T-helper 1 cell (primary cell): ENCODE measurements at places on chromosomes 12 and 14.

- DNase-seq: no peak
Measured at GRCh38 chr12:50041962-50042361, 15.4 kb upstream of the ASIC1 start.

DNA sequence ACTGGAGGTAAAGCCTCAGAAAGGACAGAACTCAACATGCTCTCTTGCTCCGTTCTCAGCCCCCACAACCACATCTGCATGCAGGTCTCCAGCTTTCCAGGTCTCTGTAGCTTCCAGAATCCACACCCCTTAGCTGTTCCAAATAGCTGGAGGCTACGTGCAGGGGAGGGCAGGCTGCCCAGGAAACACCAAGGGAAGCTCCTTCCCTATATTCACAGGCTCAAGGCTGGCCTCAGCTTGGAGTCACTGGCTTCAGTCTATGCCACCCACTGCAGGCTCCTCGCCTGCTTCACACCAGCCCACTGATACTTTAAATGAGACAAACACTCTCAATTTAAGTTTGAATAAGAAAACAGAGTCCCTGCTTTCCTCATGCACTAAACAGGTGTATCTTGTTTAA is 73.3 kb downstream of the ASCL4 start:
- DNase-seq: no peak

GRCh38 chr14:20578784-20579502 is 8.9 kb downstream of the RNASE11 start:
- DNase-seq: no peak

DNA sequence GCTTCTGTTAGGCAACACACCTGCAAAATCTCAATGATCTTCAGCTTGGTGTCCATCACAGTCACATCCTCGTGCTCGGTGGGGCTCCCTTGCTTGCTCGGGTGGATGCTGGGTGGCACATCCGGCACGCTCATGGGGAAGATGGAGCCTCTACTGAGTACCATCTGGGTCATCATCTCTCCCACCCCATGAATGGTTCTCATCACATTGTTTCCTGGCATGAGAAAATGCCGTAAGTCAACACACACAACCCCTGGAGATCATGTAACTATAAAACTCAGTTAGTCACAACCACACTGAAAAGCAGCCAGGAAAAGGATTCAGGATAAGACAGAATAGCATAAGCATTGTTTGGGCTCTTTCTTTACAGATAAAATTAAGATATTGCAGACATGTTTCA is 201.1 kb downstream of the ITPR2 start:
- DNase-seq: no peak

DNA sequence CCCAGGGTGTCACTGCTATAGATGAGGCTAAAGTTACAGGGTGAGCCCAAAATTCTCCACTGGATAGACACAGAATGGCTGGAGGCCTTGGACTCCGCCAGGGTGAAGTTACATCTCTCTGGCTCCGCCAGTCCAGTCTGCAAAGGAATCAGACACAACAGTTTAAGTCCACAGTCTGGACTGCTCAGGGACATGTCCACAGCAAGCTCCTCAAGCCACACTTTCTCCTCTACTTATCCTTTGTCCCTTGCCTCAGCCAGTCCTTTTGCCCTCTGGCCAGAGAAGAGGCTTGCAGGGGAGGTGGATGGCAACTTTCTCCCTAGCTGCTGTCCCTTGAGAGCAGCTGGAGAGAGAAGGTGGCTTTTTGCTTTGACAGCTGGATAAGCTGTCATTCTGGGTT is 28.0 kb downstream of the PTPRB start:
- DNase-seq: no peak

DNA sequence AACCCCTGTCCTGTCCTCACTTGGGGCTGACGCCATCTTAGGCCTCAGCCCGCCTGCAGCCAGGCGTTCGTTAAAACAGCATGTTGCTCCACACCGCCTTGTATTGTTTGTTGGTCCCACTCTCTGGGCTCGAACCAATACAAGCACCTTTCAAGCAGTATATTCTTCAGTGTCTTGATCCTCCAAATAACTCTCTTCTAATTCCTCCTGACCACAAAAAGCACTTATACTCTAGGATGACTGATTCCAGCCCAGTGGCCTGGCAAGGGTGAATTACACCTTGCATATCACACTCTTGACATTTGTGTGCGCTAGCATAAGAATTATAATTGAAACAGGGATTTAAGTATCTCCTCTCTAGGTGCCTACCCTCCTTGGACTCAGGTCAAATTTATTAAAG is 7.1 kb downstream of the CCER1 start:
- no peak for DNase-seq

GRCh38 chr14:101721951-101722661 is 39.4 kb upstream of the PPP2R5C start:
- DNase-seq: peak; percentile 74

GRCh38 chr12:91230841-91231240 is 48.2 kb upstream of the DCN start:
- DNase-seq: no peak

GRCh38 chr12:91948504-91948903 is 197.1 kb downstream of the BTG1 start:
- DNase-seq: peak; percentile 7

GRCh38 chr12:88665071-88665470 is 84.8 kb upstream of the KITLG start:
- DNase-seq: no peak

DNA sequence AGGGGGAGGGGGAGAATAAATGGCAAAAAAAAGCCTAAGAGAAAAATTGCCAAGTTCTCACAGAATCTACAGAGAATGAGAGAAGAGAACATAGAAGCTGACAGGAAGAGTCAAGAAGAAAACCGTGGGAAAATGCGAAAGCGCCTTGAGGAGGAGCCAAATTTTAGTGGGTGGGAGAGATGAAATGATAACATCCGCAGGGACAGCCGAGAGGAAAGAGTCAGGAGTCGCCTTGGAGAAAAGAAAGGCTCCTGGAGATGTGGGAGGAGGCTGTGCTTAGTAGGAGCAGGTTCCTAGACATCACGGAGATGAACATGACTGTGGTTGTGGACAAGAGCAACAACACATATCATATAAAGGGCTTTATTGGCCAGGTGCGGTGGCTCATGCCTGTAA is 49.4 kb downstream of the PHLDA1 start:
- no peak for DNase-seq

DNA sequence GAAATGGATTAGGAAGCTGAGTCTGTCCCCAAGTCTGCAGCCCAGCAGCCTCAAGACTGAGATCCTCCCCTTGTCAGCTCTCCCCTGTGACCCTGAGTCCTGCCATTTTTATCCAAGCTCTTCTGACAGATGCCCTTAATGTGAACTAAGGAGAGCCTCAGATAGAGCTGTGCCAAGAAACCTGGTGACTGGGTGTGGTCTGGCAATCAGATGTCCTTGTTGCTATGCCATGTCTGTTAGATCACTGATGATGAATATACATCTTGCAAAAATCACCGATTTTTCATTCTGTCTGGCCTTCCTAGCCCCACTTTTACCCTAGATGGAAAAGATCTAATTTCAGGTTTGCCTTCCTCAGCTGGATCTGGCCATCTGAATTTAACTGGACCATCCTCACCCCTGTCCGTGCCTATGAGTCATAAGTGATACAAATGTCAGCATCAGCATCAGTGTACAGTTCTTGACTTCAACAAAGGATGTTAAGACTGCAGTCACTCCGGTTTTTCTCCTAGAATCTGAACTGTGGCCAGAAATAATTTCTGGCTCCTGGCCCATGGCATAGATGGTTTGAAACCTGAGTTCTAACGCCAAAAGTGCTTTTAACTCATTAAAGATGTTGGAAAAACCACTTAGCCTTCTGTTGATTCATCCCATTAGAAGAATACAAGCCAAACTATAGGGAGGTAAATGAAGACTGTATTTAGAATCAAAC is 61.2 kb upstream of the GRIP1 start:
- no peak for DNase-seq

DNA sequence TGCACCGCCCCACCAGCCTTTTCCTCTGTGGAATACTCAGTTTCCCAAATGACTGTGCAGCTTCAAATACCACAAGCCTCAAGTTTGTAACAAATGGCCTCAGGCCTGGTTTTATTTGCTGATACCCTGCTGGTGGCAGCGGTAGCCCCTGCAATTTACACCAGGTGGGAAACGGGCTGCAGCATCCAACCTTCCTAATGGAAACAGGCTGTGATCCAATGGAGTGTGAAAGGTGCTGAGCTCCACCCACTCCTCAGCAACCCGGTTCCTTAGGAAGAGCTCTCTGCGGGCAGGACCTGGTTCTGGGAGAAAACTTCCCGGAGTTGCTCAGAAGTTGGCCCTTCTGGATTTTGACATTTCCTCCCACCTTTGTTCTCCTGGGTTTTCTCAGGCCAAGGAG is 41.7 kb upstream of the LTA4H start:
- DNase-seq: no peak

GRCh38 chr12:54721312-54721711 is 73.1 kb upstream of the DCD start:
- DNase-seq: no peak

GRCh38 chr14:96225745-96226151 is 21.1 kb downstream of the BDKRB2 start:
- DNase-seq: no peak

DNA sequence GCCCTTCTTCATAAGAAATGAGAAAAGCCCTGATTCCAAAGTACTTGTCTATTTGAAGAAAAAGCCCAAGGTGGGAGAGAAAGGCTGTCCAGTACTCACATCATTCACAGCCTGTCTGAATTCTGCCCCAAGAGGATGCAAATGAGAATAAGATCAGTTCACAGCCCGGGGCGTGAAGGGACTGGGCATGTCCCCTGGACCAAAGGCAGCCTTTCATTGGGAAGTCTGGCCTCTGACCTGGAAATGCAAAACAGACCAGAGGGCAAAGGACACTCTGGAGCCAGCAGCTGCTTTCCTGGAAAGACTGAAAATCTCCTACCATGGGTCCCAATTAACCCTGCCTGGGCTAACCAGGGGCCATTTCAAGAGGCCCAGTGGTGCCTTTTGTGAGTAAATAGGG is 191.2 kb upstream of the PELI2 start:
- DNase-seq: no peak

DNA sequence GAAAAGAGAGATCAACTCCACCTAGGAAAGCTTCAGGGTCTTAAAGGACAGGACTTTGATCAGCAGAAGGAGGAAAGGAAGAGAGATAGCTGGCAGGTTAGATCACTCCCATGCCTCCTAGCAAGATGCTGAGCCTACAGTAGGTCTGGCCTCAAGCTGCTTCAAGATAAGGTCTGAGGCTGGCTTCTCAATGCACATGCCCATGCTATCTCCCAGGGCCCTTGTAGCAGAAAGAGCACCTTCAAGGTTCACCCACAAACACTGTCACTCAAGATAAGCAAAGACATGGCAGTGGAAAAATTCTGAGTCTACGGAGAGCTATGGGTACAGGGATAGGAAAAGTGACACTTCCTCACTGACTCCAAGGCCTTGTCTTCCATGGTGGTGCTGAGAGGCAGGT is 14.3 kb downstream of the REM2 start:
- no peak for DNase-seq

- no peak for DNase-seq
Measured at GRCh38 chr12:25056486-25057130, 107.7 kb upstream of the BCAT1 start.

- no peak for DNase-seq
Measured at GRCh38 chr12:31724557-31724956, 4.3 kb downstream of the AMN1 start.

DNA sequence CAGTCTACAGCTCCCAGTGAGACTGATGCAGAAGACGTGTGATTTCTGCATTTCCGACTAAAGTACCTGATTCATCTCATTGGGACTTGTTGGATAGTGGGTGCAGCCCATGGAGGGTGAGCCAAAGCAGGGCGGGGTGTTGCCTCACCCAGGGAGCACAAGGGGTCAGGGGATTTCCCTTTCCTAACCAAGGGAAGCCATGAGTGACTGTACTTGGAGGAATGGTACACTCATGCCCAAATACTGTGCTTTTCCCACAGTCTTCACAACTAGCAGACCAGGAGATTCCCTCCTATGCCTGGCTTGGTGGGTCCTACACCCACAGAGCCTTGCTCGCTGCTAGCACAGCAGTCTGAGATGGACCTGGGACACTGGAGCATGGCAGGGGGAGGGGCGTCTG is 21.0 kb upstream of the ABCC9 start:
- no peak for DNase-seq

DNA sequence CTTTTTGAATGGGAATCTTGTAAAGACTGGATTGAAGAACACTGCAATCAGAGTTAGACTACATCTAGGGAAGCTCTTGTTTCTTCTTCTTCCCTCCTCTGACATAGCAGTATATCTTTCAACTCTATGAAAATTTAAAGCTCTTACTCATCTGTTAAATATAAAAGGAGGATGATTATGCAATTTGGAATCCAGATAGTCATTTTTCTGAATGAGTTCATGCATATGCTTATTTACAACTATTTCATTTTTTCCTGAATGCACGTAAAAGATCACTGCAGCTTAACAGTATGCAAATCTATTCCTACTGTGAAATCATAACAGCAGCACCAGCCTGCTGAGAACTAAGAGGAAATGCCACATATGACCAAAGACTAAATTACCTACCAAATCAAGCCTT is 133.5 kb upstream of the TMCC3 start:
- no peak for DNase-seq

DNA sequence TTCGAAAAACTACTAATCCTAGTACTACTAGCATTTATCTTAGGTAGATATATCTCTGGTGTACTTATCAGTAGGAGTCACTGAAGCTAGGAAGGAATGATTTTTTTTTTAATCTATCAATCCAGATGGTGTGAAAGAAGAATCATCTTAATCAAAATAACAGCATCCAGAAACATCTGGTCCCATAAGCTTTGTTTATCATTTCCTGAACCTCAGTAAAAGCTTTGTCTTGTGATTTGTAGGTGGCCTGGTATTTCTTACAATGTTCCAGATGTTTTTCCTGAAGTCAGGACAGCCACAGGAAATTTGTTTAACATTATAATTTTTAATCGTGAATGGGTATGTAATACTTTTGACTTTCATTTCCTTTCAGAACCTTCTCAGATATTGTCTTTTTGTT is 28.0 kb upstream of the LUM start:
- DNase-seq: no peak

GRCh38 chr12:52380271-52380694 is 5.2 kb downstream of the KRT84 start:
- DNase-seq: no peak

GRCh38 chr12:12107678-12108077 is 36.9 kb downstream of the BCL2L14 start:
- DNase-seq: no peak

DNA sequence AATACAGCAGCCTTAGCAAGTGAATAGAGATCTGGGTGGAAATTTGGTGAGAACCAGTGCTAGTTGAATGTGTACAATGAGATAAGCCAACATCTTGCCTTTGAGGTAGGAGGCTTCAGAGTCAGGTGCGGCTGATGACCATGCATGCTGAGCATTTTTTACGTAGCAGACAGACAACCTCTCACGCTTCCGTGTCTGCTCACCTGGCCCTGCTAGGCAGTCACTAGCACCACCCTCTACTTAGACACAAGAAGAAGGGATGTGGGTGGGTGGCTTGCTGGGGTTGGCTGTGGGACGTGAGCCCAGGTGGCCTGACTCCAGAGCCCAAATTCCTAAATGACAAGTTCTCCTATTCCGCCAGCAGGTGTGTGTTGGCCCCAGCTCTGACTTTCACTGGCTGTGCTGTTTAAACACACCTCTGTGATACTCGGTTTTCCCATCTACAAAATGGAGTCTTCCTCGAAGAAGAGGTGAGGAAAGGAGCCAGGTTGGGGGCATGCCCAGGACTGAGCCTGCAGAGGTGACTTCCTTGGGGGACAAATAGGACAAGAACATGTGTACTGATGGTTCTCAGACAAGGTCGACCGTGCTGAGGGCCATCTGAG is 57.8 kb upstream of the BCL11B start:
- DNase-seq: no peak

- DNase-seq: no peak
Measured at GRCh38 chr12:42669553-42669952, 80.0 kb upstream of the PRICKLE1 start.
